Stimulated activated CD4-positive, alpha-beta T cell treated with anti-CD3 and anti-CD28 coated beads, Interleukin-1b, Interleukin-23, amount 100 ng/mL, for 4 hours (primary cell): ENCODE measurements at places on chromosomes 6 and 20.
A peak's percentile ranks its signal among the peaks of the same experiment; 100 is the strongest.

DNA sequence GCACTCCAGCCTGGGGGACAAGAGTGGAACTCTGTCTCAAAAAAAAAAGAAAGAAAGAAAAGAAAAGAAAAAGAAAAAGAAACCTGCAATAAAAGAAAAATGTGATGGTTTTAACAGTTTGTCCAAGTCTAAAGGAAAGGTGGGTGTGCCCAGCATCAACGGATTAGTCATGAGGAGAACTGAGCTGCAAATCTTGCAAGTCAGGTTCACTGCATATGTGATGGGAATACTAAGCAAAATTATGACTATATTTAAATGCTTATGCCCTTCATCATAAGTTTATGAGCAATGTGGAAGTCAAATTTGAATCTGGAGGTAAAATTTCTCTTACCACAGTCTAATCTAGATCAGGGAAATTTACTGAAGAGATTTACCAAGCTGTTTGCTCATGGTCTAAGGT, 13.1 kb upstream of the CDK19 start:
- DNase-seq: no peak

DNA sequence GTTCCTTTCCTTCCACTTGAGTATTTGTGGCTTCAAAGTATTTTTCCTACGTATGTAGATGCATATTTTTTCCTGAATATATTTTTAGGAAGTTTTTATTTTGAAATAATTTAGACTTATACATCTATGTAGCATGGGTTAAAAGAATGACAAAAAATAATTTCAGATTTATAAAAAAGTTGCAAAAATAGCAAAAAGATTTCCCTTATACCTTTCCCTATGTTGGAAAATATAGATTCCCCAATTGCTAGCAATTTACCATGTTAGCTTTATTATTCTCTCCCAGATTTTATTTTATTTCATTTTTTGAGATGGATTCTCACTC, 69.8 kb downstream of the SCAND1 start:
- DNase-seq: no peak

- no peak for DNase-seq
These were observed 118.2 kb downstream of the TTLL2 start for GRCh38 chr6:167442796-167443680.

- no peak for DNase-seq
These were observed 1.2 kb upstream of the TMEM217 start for GRCh38 chr6:37259191-37259590.

- DNase-seq: no peak
These were observed 684.6 kb downstream of the RFPL4B start for GRCh38 chr6:113031591-113032238.

DNA sequence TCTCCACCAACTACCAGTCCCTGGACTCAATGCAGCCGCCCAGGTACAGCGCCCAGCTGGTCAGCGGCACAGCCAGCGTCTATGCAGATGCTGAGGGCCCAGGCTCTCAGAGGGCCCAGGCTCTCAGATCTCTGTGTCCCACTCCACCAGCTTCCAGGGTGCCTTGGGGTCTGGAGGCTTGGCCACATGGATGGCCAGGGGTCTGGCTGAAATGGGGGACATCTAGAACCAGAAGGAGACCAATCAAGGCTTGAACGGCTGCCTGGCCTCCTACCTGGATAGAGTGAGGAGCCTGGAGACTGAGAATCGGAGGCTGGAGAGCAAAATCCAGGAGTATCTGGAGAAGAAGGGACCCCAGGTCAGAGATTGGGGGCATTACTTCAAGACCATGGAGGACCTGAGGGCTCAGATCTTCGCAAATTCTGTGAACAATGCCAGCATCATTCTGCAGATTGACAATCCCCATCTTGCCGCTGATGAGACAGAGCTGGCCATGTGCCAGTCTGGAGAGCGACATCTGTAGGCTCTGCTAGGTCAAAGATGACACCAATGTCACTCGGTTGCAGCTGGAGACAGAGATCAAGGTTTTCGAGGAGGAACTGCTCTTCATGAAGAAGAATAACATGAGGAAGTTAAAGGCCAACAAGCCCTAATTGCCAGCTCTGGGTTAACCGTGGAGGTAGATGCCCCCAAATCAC, 44.1 kb upstream of the GRM4 start:
- DNase-seq: peak; percentile 41

- DNase-seq: no peak
These were observed 217.3 kb downstream of the ATXN1 start for GRCh38 chr6:16544006-16544405.

DNA sequence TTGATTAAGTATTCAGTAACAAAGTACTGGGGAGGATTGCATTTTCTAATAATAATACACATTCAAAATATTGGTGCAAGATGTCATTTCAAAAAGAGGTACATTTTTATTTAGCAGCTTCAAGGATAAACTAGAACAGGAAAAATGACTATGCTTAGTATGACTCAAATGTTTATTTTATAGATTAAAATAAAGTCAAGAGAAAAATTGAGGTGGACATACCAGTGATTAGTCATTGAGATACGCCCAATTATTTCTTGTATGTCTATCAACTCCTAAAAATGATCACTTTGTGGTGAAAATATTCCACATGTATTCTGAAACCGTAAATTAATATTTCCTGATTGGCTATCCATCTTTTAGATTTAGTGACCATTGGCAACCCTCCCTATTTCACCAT, 96.7 kb downstream of the PHF3 start:
- DNase-seq: no peak

- no peak for DNase-seq
These were observed 49.7 kb downstream of the MAP3K4 start for GRCh38 chr6:161041274-161041673.

DNA sequence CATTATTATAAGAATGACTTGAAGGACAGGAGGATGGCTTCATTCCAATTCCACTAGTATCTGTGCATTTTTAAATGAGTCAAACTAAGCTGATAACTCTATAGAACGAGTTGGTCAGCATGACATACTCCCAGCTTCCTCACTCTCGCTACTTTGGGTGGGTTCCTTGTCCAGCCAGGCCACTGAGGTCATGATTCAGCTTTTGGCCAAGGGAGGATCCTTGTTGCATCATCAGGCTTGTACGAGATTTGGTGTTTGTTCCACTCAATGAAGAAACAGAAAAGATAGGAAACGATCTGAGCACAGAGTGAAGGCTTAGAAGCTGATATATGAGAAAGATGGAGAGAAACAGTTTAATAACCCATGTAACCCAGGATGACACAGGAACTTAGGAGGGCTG, 19.8 kb downstream of the NEDD9 start:
- DNase-seq: no peak

DNA sequence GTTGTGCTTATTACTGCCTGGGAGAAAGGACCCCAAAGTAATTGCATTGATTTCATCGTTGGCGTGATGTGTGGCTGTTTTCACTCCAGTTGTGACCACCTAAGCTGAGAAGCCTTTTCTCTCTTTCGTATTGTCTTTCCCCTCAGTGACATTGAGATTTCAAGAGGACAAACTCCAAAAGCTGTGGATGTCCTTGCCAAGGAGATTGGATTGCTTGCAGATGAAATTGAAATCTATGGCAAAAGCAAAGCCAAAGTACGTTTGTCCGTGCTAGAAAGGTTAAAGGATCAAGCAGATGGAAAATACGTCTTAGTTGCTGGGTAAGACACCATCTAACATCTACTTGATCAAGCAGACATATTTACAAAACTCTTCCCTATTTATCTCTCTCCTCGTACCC, 60.5 kb downstream of the MTHFD1L start:
- DNase-seq: no peak

DNA sequence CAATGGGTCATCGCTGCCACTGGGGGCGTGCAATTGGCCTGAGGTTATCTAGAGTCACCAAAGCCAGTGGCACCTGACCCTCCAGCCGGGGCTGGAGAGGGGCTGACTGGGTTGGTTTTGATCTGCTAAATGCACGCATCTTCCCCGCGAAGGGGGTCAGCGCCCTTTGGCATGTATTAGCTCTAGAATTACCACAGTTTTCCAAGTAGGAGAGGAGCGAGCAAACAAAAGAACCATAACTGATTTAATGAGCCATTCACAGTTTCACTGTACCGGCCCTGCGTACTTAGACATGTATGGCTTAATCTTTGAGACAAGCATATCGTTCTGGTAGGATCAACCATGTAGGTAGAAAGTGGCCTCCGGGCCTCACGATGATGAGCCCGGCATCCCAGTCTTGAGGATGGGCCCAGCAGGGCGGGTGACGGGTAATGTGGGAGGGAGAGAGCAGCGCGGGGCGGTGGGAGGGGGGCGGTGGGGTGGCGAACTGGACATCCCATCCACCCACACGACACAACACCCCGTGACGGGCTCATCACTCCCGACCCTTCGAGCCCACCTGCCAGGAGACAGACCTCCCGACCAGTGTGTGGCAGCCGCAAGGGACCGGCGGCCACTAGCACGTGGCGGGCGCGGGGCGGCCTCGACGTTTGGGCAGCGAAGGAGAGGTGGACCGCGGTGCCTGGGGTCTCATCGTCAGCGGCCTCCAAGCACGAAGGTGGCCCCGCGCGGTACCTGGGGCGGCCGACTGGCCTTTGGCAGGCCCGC, 1957.5 kb upstream of the DEFB115 start:
- no peak for DNase-seq

DNA sequence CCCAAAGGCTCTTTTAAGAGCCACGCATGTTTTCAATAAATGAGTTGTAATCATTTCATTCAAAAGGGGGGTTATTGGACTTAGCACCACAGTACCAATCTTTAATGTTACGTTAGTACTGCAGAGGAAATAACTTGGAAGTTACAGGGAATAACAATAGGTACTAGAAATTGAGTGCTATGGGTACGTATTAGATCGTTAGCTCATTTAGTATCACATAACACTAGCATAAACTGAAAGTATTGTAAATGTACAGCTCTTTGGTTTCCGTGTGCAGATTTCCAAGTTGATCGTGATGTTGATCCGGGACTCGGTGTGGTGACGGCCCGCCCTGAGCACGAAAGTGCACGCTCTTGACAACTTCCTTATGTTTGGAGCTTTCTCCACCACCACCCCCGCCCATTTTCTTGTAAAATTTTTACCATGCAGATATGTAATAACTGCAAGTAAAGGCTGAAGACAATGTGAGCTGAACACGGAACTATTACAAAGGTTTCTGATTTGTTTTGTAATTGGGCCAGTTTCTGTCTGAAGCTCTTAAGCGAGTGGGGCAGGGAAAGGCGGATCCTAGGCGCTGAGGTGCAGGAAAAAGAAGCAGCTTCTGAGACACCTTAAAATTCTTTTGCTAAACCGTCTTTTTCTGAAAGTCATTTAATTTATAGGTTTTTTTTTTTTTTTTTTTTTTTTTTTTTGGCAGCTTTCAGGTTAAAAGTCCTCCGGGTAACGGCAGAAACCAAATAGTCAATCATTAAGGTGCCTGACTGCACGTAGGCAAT, 71.5 kb downstream of the HFE start:
- DNase-seq: no peak

DNA sequence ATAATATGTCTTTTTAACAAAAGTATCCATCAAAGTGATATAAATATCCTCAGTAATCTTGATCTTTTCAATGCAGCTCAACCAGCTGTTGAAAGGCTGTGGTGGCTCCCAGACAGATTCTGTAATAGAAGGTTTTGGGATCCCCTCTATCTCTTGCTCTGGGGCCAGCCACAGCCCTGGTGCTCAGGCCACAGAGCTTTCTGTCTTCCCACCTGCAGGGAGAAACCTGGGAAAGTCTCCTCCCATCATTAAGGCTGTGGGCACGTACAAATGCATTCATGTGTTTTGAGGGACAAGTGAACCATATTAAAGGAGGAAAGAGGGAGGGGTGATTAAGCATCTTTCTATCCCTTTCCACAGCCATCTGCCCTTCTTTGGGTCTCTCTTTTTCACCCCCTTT, 183.1 kb downstream of the PRDM13 start:
- no peak for DNase-seq

DNA sequence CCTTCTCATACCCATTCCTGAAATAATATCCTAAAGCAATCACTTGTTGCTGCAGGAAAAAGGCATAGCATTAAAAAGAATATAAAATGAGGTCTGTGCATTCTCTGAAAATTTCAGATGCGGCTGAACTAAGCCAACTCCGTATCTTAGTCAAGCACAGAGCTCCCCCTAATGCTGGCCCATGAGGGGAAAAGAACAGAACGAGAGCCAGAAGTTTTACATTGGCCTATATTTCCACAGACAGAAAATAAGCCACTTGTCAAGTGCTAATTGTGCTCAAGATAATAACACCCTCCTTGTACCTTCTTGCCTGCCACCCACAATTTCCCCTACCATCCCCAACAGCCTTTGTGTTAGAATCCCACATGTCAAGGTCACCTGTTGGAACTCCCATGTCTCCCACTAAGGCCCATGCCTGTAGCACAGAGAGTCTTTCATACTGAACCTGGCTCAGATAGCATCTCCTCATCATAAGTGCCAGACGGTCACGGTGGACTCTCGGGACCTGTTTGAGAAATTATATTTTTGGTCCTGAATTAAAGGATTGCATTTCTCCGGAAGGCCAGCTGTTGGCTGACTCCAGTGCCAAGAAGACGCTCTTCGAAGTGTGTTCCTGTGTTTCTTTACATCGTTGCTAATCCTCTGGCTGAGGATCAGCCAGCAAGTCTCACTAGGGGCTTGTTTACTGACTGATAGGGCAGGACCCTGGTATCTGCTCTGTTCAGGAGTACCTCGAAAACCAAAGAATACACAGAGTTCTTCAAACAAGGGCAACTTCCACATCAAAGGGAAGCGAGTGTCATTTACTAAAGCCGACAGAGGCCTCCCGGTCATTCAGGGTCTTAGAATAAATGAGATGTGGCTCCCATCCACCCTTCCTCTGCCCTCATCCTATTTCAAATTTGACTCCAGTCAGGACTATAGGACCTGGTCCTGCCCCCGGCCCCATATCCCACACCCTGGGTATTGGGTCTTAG, 183.4 kb upstream of the FBXL4 start:
- no peak for DNase-seq

DNA sequence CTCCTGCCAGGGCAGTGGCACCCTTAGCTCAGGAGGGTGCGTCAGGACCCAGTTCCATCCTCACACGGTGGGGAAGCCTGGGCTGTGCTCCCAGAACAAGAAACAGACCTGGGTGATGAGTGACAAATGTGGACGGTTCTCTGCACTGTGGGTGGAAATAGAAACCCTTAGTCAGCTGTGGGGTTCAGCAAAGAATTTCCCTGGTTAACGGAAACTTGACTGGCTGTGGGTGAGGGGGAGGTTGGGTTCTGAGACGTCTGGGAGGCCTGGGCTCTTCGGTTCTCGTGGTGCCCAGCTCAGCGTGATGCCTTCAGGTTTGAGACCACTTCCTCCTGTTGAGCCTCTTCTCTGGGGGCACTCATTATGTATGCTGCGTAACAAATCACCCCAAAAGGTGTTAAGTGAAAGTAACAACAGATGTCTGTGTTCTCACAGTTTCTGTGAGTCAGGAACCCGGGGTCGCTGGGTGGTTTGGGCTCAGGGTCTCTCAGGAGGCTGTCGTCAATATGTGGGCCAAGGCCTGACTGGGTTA, 53.1 kb upstream of the FAM83D start:
- peak; percentile 61 for DNase-seq

DNA sequence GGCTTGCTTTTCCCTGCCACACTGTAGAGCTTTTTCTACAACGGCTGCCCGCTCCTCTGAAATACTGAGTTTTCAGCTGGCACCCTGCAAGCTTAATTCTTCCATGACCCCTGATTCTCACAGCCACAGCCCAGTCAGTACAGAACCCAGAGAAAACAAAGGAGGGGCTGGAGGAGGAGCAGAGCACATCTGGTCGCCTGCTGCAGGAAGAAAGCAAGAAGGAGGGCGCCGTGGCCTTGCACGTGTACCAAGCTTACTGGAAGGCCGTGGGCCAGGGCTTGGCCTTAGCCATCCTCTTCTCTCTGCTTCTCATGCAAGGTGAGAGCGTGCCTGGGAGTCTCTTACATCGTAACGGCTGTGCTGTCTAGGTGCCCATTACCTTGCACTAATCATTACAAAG, 11.3 kb downstream of the DLK2 start:
- no peak for DNase-seq

GRCh38 chr6:40371621-40372020, 215.5 kb downstream of the LRFN2 start:
- DNase-seq: no peak
